ENCODE measurements at places on chromosomes 7 and 10.

DNA sequence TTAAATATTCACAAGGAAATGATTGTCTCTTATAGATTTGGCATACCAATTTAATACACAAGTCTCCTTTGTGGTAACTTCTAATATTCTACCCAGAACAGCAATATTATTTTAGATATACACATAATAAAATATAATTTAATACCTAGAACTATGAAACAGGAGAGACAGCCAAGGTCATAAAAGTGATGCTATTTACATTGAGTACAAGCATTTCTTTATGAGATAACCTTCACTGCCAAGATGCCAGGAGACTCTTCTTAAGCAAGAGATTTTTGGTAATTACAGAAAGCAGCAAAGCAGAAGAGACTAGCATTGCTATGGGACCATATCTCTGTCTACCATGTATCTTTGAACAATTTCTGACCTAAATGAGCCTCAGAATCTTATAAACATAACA, 764.6 kb upstream of the GHITM start:
- DNase-seq: no peak

GRCh38 chr7:36486336-36486735, 96.7 kb downstream of the ANLN start:
- DNase-seq: no peak

DNA sequence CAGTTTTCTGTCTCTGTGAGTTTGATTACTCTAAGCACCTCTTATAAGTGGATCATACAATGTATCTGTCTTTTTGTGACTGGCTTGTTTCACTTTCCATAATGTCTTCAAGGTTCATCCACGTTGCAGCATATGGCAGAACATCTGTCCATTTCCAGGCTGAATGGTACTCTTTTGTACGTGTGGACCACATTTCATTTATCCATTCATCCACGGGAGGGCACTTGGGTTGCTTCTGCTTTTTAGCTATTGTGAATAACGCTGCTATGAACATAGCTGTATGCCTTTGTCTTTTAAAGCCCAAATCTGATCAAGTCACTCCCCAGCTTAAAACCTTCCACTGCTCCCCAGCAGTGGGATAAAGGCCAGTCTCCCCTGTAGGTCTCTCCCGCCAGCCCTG, 31.5 kb downstream of the EGFR start:
- DNase-seq: no peak

- no peak for DNase-seq
Observed at GRCh38 chr7:5488286-5488878, 64.7 kb upstream of the TNRC18 start.

GRCh38 chr7:50303335-50304128, 984 bp upstream of the IKZF1 start:
- no peak for DNase-seq

GRCh38 chr10:1158066-1158465, 101.9 kb downstream of the WDR37 start:
- DNase-seq: no peak

DNA sequence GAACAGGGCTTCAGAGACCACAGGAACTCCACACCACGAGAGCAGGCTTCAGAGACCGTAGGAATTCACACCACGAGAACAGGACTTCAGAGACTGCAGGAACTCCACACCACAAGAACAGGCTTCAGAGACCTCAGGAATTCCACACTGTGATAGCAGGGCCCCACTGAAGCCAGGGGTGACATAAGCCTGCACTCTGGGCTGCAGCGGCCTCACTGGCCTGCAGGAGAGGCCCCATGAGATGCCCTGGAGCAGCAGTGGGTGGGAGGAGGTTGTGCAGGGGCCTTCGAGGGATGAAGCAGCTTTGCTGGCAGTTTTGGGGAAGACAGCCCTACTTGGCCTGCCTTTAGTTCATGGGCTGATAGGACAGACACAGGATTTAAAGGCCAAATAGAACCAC, 614.7 kb downstream of the PTPRN2 start:
- DNase-seq: no peak

- DNase-seq: no peak
Observed at GRCh38 chr10:96038476-96039387, 4.7 kb upstream of the CCNJ start.

GRCh38 chr7:98855610-98856422, 14.0 kb downstream of the TMEM130 start:
- no peak for DNase-seq

- DNase-seq: peak; percentile 78
Observed at GRCh38 chr10:100370714-100371481, 23.9 kb downstream of the SCD start.

DNA sequence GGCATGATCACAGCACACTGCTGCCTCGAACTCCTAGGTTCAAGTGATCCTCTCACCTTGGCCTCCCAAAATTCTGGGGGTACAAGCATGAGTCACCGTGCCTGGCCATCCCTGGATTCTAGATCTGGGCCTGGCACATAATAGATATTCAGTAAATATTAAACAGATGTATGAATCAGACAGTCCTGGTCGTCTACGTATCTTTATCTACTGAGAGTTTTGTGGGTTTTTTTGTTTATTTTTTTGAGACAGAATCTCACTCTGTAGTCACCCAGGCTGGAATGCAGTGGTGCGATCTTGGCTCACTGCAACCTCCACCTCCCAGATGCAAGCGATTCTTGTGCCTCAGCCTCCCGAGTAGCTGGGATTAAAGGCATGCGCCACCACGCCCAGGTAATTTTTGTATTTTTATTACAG, 24.3 kb upstream of the ITGB1 start:
- DNase-seq: no peak

- DNase-seq: no peak
Observed at GRCh38 chr7:83952236-83952635, 242.4 kb downstream of the SEMA3A start.

DNA sequence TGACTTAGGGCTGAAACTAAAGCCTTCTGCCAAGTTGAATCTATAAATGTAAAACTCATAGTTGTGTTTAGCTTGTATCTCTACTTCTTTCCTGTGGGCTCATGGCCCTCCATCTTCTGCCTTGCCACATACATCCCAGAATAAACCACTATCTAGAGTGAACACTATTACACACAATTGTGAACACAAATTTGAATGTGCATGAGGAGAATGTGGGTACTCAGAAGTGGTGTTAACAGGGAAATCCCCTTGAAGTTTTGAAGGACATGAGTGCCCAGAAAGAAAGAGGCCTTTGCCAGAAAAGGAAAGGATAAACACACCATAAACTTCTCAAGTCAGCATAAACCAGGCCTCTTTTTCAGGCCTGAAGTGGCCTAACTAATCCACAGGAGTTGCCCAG, 20.2 kb upstream of the CCNJ start:
- no peak for DNase-seq

- no peak for DNase-seq
Observed at GRCh38 chr10:84335516-84335915, 7.1 kb downstream of the CCSER2 start.

GRCh38 chr7:77765906-77766800, 32.1 kb downstream of the TMEM60 start:
- no peak for DNase-seq

DNA sequence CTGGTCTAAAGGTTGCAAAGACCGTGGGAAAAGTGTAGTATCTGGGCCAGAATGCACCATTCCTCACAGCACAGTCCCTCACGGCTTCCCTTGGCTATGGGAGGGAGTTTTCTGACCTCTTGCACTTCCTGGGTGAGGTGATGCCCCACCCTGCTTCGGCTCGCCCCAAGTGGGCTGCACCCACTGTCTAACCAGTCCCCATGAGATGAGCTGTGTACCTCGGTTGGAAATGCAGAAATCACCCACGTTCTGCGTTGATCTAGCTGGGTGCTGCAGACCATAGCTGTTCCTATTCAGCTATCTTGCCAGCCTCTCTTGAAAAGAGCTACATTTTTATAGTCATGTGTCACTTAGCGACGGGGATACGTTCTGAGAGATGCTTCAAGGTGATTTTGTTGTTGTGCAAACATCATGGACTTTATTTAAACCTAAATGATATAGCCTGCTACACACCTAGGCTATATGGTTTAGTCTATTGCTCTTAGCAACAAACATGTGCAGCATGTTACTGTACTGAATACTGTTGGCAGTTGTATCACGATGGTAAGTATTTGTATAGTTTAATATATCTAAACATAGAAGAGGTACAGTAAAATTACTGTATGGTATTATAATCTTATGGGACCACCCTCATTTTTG, 120.0 kb downstream of the PPP1R9A start:
- no peak for DNase-seq

DNA sequence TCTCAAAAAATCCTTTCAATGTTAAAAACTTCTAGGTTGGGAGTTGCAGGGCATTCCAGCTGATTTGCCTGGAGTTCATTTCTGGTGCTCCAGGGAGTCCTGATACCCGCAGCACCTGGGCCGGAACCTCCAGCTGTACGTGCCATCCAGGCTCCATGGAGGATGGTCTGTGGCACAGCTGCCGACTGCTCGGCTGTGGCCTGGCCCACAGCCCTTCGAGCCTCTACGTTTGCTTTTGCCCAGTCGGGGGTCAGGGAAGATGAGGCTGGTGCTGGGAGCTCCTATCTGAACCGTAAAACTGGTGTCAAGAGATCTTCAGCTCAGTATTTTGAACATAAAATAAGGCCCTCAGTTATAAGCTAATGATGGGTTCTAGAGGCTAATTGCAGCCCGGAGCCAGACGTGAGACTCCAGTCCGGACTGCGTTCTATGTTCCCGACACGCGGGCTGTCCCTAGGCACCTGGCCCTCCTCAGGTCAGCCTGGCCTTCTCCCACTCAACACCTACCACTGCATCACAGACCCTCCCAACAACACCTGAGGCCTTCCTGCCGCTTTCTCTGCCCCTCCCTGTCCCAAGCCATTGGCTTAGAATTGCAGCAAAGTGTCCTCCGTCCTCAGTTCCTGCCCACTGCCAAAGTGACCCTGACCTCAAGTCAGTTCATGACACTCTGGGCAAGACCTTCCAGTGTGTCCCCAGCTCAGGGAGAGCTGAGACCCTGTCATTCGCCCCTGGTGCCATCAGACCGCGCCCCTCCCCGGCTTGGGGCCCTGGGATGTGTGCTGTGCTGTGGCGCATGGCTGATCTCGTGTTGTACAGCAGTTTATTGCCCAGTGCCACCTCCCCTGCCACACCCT, 64.2 kb upstream of the DNAJB6 start:
- DNase-seq: no peak

- DNase-seq: no peak
Observed at GRCh38 chr7:1192171-1192676, 32.2 kb upstream of the ZFAND2A start.

DNA sequence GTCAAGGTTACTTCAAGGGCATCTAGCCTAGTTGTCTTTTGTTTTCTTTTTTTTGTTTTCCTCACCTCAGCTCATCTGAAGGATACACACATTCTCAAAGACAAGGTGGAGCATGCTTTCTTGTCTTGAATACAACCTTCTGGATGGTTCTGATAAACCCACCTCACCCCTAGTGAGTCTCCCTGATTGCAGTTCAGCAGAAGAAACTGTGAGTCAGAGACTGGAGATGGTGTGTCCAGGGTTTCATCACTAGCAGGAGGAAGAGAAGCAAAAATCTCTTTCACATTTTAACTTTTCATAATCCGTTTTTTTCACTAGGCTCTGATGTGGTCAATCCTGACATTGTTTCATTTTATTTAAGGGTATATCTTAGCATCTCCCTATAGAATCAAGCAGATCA, 143.0 kb upstream of the NRBF2 start:
- no peak for DNase-seq

DNA sequence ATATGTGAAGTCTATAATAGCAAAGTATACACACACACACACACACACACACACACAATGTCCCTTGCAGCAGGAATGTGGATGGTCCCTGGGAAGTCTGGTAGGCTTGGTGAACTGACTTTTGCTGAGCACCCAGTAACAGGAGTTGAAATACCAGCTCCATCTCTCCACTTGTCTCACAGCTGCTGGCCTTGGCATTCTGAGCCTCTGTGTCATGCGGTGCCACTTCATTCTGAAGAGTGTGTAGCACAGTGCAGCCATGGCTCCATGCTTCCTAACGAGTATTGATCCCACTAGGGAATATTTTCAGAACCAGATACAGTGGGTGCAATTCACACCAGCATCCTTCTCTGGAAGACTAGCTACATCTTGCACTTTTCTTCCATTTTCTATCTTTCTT, 192.4 kb downstream of the ADARB2 start:
- DNase-seq: no peak

DNA sequence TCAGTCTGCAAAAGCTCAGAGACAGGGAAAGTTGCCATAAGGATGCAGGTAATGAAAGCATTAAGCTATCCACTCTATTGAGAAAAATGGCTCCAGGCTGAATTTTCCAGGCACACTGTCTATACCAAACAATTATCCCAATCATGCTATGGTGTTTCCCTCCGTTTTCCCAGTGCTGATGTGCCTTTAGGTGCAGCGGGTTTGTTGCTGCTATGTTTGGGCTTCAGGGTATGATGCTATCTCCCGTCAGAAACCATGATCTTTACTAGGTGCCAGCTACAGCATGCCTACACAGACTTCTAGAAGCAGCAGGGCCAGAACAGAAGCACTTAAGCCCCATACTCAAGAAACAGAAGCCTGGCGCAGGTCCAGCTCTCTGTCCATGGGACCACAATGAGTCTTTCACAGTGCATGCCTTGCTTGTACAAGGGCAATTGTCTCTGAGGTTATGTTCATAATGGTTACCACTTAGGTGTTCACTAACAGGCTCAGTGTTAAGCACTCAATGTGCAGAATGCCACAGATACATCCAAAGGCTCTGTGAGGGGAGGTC, 19.4 kb downstream of the STEAP1B start:
- DNase-seq: no peak

GRCh38 chr7:25802473-25802872, 349.5 kb upstream of the NFE2L3 start:
- no peak for DNase-seq

Data from amygdala (tissue), 56 donors.